ENCODE measurements at places on chromosomes 1 and 21.

DNA sequence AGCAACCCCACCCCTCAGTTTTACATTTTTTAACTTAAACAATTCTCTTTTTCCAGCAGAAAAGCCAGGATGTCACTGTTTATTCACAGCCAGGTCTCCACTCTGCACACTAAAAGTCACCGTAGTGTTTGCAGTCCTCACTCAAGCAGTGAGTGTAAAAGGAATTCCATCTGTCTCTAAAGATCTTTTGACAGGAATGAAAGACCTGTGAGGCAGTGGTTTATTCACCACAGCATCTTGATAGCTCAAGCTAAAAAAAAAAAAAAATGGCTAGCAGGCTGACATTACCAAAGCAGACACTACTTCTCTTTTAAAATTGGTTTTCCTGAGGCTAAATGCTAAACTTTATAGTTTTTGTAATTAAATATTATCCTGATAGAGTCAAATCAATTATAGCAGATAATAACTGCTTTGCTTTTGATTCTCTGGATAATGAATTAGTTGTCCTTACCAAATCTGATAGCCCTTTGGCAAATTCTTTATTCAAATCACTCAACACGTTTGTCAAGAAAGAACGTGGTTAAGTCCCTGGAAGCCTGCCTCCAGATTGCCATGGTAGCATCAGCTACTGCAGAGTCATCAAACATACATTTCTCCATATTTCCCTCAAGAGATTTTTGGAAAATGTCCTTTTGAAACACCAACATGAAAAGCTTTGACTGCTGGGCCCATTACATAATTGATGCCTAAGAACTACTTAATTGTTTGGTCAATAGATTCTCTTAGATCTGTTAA lies 22.2 kb upstream of the SLC5A9 start:
- no peak for DNase-seq

- DNase-seq: no peak
Observed at GRCh38 chr1:84061336-84061735, 62.4 kb upstream of the TTLL7 start.

GRCh38 chr1:5267603-5268235 lies 613.3 kb downstream of the AJAP1 start:
- DNase-seq: no peak

- DNase-seq: no peak
Observed at GRCh38 chr21:31235671-31236450, 108.2 kb downstream of the TIAM1 start.

DNA sequence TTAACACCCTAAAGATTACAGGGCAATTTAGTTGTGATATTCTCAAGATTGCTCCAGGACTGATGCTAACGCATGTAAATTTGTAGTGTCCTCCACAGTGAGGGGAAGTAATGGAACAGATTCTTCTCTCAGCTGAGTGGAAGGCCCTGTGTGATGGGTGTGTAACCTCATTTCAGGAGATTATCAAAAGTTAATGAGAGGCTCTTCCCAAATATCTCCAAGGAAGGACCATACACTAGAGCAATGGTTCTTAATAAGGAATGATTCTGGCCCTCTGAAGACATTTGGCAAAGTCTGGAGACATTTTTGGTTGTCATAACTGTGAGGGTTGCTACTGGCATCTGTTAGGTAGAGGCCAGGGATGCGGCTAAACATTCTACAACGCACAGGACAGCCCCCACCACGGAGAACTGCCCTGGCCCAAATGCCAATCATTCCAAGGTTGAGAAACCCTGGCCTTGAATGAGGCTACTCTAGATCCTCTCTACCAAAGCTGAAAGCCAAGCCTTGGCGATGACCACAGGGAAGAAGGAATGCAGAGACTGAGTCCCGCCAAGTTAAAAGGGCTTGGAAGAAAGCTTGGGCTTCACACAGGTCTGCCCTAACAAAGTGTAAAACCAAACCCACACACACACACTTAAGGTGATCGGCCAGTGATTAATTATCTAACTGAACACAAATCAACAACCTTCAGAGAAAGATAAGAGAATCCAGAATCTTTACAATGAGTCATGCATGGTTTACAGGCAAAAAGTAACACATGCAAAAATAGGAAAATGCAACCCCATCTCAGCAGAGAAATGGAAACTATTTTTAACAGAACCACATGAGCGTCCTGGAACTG lies 135.8 kb downstream of the SYF2 start:
- DNase-seq: no peak

GRCh38 chr1:168210312-168210711 lies 15.5 kb upstream of the SFT2D2 start:
- DNase-seq: no peak

DNA sequence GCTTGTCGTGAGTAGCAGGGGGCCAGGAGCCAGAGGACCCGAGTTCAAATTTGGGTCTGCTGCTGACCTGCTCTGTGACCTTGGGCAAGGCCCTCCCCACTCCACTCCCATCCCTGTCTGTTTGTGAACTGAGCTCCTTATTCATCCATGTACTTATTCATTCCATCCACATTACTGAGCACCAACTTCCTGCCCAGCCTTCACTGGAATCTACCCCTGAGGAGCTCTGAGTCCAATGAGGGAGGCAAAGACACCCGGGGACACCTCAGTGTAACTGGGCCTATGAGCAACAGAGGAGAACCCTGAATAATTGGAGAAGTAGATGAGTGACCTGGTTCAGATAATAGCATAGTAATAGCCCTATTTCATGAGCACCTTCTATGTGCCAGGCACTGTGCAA lies 8.9 kb downstream of the BSND start:
- DNase-seq: no peak

GRCh38 chr1:21935393-21935804 lies 1.7 kb downstream of the HSPG2 start:
- no peak for DNase-seq

GRCh38 chr1:85149805-85150204 lies 51.0 kb downstream of the SYDE2 start:
- no peak for DNase-seq

- no peak for DNase-seq
Observed at GRCh38 chr1:55244476-55245099, 29.4 kb upstream of the USP24 start.

- peak; percentile 68 for DNase-seq
Observed at GRCh38 chr1:59765011-59765730, 49.6 kb upstream of the HOOK1 start.

DNA sequence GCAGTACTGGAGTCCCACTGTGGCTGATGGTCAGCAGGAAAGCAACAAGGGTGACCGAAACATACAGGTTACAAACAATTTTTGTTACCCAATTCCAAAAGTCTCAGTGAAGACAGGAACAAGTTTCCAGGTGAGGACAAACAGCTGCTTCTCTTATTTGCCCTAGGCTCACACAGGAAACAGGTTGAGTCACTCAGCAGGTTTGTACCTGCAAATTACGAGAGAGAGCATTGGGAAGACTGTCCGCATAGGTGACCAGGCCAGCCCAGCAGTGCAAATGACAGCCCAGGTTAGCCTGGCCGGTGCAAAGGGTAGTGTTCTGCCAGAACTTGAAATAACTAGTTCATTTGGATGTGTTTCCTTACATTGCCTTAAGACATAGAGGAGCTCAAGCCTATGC lies 40.0 kb upstream of the DSCAM start:
- no peak for DNase-seq

- DNase-seq: no peak
Observed at GRCh38 chr1:171367436-171367835, 53.5 kb downstream of the FMO4 start.

DNA sequence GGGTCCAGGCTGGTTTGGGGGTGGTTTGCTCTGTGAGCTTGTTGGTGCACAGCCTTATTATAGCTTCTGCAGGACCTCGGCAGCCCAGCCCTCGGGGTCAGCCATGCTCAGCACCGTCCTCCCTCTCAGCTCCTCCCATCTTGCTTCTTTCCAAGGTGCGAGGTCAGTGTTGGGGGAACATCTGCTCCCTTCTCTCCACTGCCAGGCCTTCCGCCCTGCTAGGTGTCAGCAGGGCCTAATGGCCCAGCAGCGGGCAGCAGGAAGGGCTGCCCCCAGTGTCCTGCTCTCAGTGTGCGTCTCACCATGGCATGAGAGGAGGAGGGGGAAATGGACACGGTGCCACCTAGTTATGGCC lies 36.5 kb upstream of the LRRC3 start:
- DNase-seq: no peak

GRCh38 chr1:109322974-109323373 lies 16.2 kb upstream of the MYBPHL start:
- no peak for DNase-seq

- no peak for DNase-seq
Observed at GRCh38 chr1:173415905-173416450, 61.2 kb upstream of the PRDX6 start.

DNA sequence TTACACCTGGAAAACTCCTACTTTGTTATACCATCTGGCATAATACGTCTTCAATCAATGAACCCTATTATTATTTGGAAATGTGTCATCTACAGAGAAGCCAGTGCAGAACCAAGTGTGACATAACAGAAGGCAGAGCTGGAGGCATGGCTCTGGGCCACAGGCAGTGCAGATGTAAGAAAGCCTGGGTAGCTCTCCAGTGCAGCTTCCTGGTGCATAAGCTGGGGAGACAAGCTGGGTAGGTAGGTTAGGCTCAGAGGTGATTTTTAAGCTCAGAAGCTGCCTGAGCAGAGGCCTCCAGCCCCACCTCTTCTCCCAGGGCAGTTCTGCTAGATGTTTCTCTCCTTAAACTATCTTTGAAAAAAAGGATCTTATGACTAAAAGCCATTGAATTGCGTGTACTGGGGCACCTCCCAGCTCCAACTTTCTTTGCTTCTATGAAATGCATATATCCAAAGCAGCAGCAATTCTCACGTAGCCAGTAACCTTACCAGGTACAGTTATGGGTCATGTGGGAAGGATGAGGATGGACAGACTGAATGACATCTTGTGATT lies 30.7 kb downstream of the AKNAD1 start:
- no peak for DNase-seq

- DNase-seq: no peak
Observed at GRCh38 chr1:187229496-187229895, 400.7 kb downstream of the PLA2G4A start.

GRCh38 chr21:42513151-42513984 lies at the start of gene SLC37A1:
Gene SLC37A1, plus strand, starts transcription at chr21:42513852. Its CDS starts 4,603 bp downstream, at chr21:42518455.
- DNase-seq: no peak

GRCh38 chr1:156845055-156845952 lies 13.6 kb downstream of the INSRR start:
- DNase-seq: no peak

- no peak for DNase-seq
Observed at GRCh38 chr1:211915924-211916323, 85.4 kb upstream of the LPGAT1 start.

GRCh38 chr1:156497078-156497742 lies 3.4 kb downstream of the MEF2D start:
- no peak for DNase-seq

DNA sequence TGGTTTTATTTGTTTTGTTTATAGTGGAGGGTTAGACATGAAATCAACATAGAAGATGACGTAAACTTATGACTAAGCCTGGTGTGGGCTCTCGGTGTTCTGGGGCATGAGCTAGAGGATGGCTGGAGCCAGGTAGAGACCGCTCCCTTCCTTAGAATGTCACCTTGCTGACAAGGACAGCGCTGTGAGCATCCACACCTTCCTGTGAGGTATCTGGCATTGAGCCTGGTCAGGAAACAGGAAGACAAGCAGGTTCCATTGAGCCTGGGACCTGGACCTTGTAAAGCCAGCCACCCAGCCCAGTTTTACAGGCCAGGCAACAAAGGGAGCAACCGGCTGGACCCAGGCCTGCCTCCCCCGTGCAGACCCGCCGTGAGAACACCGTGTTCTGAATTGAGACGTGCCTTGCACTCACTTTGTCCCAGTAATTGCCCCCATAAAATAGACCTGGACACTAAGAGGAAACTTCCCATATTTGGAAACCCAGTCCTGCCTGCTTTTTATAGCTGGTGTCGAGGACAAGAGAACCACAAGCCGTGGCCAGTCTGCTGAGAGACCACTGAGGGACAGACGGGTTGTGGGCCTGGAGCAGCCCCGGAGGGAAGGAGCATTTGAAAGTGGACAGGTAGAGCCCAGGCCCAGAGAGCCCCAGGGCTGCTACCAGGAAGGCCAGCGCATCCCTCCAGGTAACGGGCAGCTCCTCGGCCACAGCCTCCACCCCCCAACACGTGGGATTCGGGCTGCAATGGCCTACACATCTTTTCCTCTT lies 78.0 kb downstream of the PDE9A start:
- DNase-seq: no peak

GRCh38 chr21:19712441-19712840 lies 1285.8 kb upstream of the NCAM2 start:
- DNase-seq: no peak

All from NCI-H524 (cell line).